ENCODE measurements at places on chromosomes 12 and 14.

GRCh38 chr12:68505970-68506369 lies 104.7 kb upstream of the RAP1B start:
- DNase-seq, result no peak

GRCh38 chr14:87940382-87940781 lies 52.6 kb downstream of the GALC start:
- no peak for DNase-seq

DNA sequence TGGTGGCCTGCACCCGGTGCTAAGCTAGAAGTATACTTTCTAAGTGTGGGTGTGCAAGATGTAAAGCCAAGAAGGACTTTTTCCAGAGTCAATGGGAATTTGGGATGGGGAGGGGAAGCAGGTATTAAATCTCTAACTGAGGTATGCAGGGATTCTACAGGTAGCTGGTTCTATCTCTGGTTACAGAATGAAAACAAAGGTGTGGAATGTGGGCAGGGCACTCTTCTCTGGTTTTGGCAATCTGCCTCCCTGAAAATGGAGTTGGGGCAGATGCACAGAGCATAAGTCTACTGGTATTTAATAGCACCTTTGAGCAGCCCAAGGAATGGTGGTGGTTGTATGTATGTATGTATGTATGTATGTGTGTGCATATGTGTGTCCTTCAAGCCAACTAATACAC lies 66.7 kb upstream of the PPP1R12A start:
- DNase-seq, result no peak

DNA sequence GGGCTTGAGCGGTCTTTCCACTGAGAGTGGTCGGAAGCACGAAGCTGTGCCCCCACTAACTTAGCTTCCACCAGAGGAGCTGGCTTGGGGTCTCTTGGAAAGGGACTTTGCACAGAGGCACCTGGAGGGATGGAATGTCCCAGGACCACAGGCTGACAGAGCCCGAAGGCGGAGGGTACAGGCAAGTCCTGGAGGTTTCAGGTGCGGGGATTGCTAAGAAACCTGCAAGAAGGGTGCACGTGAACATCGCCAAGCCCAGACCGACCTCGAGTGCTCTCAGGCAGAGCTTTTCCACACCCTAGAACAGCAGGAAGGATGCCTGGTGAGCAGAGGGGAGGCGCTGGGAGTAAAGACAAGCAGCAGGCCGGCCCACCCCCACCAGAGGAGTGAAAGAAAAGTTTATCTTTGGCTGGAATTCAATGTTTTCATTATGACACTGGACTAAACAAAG lies 61.6 kb downstream of the SERPINA3 start:
- no peak for DNase-seq

- DNase-seq, result no peak
These were observed 624 bp upstream of the PWP1 start for GRCh38 chr12:107684990-107685359.
